ENCODE measurements at places on chromosomes 4 and X.
A peak's percentile ranks its signal among the peaks of the same experiment; 100 is the strongest.

- peak; percentile 80 for DNase-seq
These were observed at the start of gene SLC25A14 for GRCh38 chrX:130339408-130340222. Gene SLC25A14, plus strand, starts transcription at chrX:130339919. Its CDS starts 360 bp downstream, at chrX:130340279.

DNA sequence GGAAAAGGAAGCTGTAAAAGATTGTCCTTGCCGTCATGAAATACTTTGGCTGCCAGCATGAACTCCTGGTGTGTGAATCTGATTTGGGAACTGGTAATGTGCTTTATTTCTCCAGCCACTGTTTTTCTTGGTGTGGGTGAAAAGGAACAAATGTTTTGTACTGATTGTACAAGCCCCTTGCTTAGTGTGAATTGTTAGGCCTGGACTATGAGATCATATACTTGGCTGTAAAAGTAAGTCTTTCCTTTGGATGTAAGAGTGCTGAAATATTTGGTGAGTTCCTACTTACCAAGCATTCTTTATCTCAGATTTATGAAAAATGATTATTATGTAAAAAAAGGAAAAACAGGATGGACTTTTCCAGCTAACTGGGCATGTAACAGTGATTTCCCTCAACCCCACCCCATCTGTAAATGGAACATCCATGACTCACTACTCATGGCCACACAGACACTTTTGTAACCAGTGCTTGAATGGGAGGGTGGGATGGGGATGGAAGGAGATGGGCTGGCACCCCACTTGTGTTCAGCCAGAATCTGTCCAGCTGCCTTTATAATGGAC lies 6.3 kb downstream of the FNIP2 start:
- no peak for DNase-seq

DNA sequence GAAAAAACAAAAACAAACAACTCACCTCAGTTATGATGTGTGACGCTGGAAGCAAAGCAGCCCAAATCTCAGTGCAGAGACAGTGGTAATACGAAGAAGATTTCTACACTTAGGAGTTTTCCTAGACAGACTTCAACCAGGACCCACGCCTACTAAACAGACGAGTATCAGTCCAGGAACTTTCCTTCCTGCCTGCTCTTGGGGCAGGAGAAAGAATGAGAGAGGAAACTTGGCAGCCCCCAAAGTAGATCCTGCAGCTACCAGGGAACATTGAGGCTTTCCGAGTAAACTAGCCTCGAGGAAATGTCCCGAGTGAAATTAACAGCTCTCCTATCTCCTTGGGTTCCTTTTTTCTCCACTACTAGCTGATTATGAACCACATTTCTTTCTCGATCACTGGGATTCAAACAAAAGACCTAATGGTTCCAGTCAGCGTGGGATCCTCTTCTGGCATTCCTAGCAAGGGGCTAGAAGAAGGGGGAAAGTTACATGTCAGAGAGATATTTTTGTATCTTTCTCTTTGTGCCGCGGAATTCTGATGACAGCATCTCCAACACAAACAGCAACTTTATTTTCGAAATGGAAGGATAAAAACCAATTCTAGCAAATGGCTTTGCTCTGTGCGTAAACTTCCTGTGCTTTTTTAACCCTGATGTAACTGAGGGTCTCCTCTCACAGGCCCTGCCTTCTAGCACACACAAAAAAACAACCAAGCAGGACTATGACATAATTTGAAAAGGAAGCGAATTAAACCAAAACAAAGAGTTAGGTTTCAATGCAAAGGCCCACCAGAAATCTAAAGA lies 53.2 kb downstream of the PPM1K start:
- DNase-seq: no peak

- DNase-seq: peak; percentile 73
These were observed 147.9 kb downstream of the NSUN7 start for GRCh38 chr4:40897557-40898203.

GRCh38 chr4:152218576-152218975 lies 317.3 kb downstream of the FBXW7 start:
- DNase-seq: no peak

DNA sequence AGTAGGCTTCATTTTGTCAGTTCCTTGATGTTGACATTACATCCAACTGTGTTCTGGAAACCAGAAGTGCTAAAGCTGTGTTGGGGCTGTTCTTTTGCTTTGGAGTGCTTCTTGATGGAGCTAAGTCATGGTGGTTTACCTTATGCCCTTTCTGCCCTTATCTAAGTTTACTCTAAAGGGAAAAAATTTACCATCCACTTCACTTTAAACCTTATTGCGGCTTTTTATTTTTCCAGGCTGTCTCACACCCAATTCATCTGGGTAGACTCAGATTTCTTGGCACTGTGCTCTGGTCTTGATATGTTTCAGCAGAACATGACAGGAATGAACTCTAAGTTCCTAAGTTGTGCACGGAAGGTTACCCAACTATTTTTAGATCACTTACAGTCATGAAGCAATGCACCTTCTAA lies 104.7 kb upstream of the TTC29 start:
- no peak for DNase-seq

DNA sequence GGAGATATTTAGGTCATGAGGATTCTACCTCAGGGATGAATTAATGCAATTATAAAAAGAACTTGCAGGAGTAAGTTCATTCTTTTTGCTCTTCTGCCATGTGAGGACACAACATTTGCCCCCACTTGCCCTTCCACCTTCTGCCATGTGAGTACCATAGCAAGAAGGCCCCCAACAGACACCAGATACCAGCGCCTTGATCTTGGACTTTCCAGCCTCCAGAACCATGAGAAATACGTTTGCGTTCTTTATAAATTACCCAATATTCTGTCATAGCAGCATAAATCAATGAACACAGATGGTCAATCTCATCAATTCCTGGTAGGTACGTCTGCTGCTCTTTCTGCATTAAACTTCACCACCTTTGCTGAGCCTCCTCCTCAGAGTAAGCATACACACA lies 5.7 kb upstream of the SEPSECS start:
- DNase-seq: no peak

- no peak for DNase-seq
These were observed 45.9 kb downstream of the PDLIM5 start for GRCh38 chr4:94497690-94498089.

DNA sequence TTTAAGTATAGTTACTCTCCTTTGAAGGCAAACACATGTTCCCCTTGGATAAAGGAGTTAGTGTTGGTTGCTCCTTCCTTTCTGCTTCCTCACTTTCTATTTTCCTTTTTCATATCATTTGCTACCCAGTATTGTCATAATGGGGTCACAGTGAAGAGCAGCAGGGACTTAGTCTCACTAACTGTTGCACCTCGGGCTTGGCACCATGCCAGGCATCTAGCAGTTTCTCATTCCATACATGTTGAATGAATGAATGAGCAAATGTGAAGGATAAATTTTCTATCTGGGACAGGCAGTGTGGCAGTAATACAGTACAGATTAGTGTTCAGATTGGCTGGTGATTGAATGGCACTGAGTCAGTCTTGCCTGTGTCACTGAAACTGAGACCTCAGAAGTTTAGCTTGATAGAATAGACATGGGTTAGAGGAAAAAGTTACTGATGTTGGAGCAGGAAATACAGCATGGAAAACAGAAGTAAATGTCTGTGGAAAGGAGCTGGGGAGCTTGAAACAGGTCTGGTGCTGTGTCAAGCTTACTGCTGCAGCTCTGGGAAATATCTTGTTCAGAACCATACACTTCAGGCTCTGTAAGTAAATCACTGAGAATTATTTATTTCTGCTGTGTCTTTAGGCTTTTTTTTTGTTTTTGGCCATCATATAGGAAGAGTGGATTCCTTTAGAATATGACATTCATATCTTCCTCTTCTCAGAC lies 55.8 kb upstream of the PITX2 start:
- DNase-seq: no peak

- DNase-seq: no peak
These were observed 156.8 kb upstream of the STS start for GRCh38 chrX:6990552-6991193.

DNA sequence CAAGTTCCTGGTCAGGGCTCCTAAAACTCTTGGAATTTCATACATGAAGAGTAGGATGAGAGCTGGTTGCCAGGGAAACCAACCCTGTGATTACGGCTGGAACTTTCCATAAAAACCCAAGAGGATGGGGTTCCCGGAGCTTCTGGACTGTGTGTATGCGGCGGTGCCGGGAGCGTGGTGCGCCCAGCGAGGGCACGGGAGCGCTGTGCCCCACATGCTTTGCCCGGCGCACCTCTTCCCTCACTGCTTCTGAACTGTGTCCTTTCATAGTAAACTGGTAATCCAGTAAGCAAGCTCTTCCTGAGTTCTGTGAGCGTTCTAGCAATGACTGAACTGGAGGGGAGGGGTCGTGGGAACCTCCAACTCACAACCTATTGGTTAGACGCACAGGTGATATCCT lies 152.6 kb downstream of the AFAP1 start:
- DNase-seq: no peak

- peak; percentile 14 for DNase-seq
These were observed 61.5 kb downstream of the GALNT7 start for GRCh38 chr4:173230062-173230461.

GRCh38 chr4:140904904-140905303 lies 148.7 kb upstream of the TBC1D9 start:
- no peak for DNase-seq

DNA sequence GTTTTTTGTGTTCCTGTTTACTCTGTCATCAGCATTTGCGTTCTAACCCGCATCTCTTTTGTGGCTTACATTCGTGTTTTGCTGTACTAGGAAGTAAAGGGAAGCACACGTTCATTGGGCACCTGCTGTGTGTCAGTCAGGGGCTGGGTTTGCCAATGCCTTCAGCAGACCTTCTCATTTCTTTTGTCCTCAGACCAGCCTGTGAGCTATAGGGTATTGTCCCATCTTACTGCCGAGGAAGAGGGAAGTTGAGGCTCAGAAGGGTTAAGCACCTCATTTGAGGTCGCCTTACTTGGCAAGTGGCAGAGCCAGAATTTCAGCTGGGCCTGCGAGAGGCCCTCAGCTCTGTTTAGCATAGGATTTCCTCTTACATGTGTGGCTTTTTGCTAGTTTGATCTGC lies 8.7 kb downstream of the TBC1D14 start:
- DNase-seq: no peak

DNA sequence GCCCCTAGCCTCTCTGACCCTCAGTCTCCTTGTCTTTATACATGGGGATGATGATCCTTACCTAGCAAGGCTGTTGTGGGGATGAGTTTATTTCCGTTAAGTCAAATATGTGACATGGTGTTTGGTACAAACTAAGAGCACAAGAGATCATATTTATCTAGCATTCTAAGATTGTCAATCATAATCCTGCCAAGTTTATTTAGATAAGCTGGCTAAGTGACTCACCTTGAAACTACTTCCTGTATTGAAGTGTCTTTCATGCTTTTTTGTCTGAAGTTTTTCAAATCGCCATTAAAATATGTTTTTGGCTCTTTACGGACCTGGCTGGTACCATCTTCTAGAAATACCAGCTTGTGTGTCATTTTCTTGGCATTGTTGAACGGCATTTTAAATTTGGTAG lies 30.7 kb downstream of the MAP7D3 start:
- DNase-seq: no peak

GRCh38 chrX:67426946-67427345 lies 116.9 kb upstream of the AR start:
- DNase-seq: no peak

- DNase-seq: no peak
These were observed 125.5 kb downstream of the C4orf51 start for GRCh38 chr4:145805490-145805889.

GRCh38 chr4:12924253-12924652 lies 559.9 kb downstream of the RAB28 start:
- no peak for DNase-seq

GRCh38 chrX:19646282-19646681 lies 131.0 kb upstream of the MAP3K15 start:
- no peak for DNase-seq

DNA sequence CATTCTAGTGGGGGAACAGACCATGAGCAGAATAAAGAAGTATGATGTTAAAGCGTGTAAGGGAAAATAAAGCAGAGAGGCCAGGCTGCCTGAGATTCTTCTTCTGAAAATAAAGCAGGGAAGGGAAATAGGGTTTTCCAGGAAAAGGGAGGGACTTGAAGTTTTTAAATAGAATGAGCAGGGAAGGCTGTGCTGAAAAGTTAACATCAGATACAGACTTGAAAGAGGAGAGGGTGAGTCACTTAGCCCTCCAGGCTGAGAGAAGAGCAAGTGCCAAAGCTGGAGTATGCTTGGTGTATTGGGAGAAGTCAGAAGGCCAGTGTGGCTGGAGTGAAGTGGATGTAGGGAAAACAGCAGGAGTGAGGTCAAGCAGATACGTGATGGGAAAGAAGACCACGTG lies 10.0 kb upstream of the PLK4 start:
- no peak for DNase-seq

DNA sequence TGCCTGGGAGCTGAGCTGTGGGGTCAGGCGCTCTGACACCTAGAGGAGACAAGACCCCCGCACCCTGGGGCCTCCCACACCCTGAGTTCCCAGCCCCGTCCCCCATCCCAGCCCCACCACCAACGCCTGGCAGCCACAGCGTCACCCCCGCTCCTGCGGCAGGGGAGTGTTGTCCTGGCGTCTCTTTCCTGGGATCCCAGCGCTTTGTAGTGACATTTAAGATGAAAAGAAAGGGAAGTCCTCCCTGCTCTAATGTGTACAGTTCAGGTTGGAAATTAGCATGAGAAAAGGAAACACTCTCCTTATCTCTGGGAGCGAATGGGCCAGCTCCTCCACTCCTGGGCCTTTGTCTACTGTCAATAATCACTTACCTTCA lies 112.1 kb downstream of the FAM53A start:
- no peak for DNase-seq

DNA sequence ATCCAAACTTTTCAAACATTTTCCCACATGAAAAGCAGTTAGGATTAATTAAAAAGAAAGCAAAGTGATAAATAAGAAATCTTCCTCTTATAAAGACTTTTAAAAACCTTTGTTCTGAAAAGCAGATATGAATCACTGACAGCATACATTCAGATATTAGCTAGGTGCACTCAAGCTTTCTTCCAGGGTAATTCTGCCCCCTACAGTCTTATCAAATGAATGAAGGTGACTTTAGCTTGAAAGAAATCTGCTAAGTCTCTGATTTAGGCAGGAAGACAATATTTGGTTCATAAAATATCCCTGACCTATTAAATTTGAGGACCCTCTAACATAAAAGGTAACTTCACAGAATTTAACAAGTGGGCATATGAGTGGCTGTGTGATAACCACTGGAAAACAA lies 209.1 kb upstream of the FAM47A start:
- DNase-seq: no peak

DNA sequence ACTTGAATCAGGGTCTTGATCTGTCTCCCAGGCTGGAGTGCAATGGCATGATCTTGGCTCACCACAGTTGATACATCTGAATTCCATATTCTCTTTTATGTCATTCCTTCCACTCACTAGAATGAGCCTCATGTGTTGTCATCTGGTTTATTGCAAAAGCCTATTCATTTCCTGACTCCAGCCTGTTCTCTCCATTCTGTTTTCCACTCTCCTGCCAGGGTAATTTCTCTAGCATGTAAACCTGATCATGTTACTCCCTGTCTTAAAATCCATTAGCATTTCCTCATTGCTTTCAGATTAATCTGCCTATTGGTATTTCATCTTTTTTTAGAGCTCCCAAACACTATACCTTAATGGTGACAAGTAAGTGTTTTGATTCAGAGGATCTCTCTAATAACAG lies 4.3 kb upstream of the DDX60L start:
- DNase-seq: no peak

GRCh38 chr4:179447308-179447707 lies 2005.1 kb upstream of the AGA start:
- no peak for DNase-seq
